ENCODE measurements at places on chromosomes 12 and 14.

GRCh38 chr12:47944685-47945340 lies 18.6 kb upstream of the TMEM106C start:
- DNase-seq = no peak

DNA sequence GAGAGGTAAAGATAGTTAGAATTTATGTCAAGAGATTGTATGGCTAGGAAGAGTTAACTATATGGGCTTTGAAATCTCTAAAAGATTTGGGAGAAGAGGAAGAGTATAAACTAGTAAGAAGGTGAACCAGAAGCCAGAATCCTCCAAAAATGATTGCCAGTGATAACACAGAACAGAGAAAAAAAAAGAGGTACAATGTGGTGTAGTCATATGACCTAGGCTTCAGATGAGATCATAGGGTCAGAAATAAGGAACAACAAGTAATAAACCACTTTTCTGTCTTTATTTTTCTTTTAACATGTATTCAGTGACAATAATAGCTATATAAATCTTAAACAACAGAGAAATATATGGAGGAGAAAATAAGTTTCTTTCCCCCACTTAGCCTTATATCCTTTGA lies 2.0 kb upstream of the NECAP1 start:
- no peak for DNase-seq

- DNase-seq = peak; percentile 81
Observed at GRCh38 chr12:3034067-3034750, 43.0 kb upstream of the TSPAN9 start.

- DNase-seq = no peak
Observed at GRCh38 chr12:123478762-123479161, 20.8 kb downstream of the SNRNP35 start.

GRCh38 chr14:71658261-71658860 lies 273.9 kb upstream of the RGS6 start:
- DNase-seq = no peak

DNA sequence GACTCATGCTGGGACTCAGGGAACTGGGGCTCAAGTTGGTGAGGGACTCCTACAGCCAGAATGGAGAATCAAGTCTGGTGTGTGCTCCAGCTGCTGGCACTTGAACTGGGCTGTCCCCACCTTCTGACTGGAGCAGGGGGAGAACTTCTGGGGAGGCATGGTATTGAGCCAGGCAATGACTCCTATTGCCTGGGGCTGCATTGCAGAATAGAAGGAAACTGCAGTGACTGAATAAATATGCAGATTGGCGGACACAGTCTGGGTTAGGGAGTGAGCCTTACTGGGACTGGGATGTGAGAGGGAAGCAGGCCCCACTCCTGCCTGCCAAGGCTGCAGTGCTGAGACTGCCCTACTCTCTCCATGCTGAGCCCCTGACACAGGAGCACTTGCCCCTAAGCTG lies 8.8 kb upstream of the ZNF268 start:
- no peak for DNase-seq

DNA sequence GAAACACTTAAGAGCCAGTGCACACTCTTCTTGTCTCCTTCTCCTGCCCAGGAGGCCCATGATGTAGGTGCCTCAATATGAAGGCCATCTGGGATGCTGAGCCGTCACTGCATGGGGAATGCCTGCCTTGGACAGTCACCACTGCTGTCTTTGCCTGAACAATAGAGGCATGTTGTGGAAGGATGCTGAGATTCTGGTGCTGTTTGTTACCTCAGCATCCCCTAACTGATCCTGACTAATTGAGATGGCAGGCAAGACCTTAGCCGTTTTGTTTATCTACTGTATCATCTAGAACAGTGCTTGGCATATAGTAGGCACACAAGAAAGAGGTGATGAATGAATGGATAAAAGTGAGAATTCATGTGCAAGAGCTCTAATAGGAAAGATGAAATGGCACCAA lies 253.5 kb downstream of the GLT1D1 start:
- DNase-seq = no peak

- peak; percentile 61 for DNase-seq
Observed at GRCh38 chr14:91396013-91396660, 21.5 kb downstream of the CCDC88C start.

DNA sequence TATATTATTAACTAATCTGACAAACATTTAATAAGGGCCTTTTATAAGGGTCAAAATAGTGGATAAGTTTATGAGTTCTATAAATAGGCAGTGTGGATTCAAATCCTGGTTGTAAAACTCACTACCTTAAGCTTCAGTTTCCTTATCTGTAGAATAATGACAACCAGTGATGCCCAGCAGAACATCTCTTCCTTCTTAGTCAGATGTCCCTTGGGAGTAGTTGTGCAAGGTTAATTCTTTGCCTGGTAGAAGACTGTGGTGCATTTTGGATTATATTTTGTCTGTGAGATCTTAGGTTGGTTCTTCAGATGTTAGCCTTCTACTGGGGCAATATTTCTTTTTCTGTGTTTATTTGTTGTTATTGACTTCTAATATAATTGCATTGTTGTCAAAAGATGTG lies 59.5 kb downstream of the ARID2 start:
- DNase-seq = no peak

DNA sequence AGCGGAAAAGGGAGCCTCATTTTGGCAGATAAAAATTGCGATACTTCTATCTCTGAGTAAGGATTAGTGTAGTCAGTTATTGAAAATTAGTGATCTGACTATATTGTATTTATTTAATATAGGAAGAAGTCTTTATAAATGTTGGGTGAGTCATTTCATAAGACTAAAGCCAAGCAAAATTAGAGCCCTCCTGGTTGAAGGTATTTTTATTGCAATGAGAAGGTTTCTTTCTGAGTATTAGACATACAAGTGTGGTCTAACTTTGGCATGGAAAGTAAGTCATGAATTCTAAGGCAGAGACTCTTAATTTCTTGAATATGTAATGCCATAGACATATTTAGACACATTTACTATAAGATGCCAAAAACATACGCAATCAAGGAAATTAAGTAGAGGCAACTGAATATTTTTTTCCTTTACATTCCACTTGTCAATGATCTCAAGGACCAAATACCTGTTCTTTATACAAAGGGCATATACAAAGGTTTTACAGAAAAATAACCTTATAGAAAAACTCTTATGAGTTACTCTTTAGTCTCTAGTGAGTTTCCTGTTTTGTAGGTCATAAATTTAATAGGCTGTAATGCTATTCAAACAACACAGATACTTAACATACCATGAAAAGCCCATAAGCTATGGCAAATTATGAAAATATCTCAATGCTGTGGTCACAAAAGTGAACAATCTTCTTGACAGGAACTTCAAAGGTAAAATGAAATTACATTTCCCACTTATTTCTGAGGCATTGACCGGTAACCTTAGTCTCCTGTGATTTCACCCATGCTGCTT lies 156.6 kb upstream of the BTG1 start:
- no peak for DNase-seq

- DNase-seq = no peak
Observed at GRCh38 chr12:15122344-15122743, 98.9 kb downstream of the RERG start.

DNA sequence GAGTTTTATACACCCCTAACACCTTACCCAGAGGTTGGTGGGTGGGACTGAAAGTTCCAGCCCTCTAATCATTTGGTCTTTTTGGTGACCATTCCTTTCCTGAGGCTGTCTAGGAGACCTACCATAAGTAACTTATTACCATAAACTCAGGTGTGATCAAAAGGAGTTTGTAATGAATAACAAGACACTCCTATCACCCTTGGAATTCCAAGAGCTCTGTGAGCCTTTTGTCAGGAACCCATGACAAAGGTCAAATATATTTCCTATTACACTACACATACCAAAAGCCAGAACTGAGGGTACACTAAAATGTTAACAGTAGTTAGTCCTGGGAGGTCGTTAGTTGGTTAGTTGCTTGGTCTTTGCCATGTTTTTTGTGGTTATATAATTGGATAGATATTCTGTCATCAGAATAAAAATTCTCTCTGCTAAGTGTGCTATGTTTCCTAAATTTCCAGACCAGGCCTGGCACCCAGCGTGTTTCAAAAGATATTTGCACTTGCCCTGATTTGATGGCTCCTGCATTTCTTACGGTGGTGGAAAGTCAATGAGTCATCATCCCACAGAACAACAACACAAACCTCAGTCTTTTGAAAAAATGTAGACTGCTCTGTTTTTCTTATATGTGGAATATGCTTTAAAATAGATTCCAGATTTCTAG lies 27.0 kb upstream of the AKAP5 start:
- no peak for DNase-seq

DNA sequence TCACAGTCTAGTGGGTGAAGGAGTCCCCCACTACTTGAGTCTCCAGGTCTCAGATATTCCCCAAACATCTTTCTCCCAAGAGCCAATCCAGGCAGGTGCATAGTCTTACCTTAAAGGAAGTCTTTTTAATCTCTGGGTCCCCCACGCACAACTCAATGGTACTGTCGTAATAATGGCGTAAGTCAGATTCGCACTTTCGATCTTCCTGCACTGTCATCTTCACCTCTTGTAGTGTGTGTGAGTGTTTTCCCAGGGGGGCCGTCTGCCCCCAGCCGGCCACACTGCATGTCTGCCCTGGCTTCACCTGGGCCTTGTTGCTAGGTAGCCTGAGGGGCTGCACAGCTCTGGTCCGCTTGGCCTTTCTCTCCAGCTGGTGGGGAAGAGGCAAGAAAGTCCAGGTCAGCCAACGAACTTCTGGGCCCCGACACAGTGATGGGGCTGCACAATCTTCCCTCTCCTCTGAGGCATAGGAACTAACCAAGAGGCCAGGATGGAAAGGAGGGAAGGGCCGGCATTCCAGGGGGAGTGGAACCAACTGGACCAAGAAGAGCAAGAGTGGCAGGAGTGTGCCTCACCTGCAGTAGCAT lies 2.1 kb downstream of the GZMB start:
- DNase-seq = no peak

DNA sequence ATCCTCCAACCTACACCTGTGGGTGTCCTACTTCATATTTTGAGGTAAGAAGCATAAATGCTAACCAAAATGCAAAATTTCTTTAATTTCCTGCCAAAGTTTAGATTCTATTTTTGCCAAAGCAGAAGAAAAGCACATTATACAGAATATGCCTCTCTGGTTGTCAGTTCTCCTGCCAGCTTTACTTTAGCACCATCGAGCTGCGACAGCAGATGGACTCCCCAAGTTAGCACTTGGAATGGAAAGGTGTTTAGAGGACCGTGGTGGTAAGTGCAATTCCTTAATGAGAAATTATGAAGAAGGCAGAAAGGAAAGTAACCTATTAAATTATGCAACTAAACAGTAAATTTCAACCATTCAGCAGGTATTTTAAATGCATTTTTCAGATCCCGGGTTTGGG lies 326.6 kb downstream of the RERGL start:
- no peak for DNase-seq

DNA sequence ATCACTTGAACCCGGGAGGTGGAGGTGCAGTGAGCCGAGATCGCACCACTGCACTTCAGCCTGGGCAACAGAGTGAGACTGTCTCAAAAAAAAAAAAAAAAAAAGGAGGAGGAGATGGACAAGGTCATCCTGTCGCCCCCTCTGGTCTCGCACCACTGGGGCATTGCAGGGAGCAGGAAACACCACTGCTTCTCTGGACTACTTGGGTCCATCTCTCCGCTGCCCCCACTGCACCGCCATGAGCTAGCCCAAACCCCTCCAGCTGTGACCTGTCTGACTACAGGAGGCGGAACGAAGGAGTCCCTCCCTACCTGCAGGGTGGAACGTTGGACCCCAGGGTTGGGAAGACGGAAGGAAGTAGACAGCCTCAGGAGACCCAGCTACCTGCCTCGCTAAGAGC lies 18.2 kb upstream of the FAM222A start:
- DNase-seq = no peak

DNA sequence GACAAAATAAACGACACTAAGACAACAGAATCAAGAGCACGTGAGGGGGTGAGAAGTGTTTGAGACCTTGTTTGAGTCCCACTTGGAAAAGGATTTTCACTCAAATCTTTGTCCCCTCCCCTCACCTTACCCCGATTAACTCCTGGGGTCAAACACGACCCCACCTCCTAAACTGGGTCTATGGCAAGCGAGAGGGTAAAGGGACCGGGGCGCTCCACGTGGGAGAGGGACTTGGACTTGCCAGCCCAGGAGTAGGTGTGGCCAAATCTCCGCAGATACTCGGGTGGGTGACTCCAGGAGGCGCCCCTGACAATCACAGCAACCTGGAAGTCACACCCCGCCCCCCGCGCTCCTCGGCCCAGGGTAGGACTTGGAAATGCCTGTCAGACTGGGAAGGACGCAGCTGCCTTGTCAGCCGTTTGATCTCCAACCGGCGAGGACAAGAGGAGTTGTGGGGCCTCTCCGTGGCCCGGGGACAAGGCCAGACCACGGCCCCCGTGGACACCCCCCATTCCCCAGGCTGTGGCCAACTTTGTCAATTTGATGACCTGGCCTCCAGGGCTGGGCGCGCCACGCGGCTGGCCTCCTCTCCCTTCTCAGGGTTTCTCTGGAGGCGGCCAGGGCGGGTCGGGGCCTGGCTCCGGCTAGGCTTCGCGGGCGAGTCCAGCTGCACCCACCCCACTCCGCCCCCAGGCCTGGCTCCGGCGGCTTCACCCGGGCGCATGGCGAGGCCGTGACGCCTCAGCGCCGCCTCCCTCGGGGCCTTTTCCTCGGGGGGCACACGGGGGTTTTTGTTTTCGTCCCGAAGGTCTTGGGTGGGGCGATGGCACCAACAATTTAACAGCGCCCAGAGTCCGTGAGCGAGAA lies 1.1 kb upstream of the BCL11B start:
- DNase-seq = peak; percentile 87

DNA sequence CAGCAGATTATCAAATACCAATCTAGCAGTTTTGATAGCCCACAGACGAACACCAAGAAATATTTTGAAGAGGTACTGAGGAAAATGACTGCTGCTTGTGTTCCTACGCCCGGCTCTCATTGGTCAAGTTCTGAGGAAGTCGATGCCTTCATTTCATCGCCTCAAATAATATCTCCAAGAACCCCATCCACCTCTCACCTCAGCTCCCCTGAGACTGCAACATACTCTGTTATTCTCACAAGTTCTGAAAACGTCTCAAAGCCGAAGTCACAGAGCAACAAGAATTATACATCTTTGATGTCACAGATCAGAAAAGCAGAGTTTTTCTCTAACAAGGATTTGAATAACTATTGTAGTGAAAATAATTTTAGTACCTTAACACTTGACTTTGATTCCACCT lies 55.5 kb upstream of the BCAT1 start:
- DNase-seq = no peak

DNA sequence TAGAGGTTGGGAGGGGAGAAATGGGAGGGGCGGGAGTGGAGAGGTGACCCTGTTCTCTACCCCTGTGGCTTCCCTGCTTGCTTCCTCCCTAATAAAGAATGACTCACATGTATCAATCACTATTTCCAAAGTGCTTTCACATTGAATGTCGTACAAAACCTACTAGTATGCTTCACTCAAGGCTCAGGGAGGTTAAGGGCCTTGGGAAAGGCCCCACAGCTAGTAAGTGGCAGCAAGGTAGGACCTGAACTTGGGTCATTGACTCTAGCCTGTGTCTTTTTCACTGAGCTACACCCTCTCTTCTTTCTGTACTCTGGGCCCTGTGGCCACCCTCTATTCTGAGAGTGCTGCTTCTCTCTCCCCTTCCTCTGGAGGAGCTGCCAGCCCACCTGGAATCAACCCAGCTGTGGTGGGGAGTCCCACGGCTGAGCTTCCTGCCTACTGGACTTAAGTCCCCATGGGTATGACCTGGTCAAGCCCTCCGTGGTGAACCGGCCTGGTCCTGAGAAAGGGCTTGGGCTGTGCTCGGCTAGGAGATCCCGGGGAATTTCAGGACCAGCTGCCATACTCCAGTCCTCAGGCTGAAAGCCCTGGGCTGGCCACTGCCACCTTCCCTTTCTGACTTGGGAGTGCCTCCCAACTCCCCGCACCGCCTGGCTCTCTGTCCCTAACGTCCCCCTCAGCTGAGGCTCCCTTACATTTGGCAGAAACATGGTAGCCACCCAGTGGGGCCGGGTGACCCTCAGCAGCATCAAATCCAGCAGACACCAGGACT lies 13.0 kb downstream of the SLC48A1 start:
- no peak for DNase-seq

Measured in NCI-H1694 (cell line).